ENCODE measurements at places on chromosomes 12 and 14. TPM values are rescaled to one million over a fixed set of nuclear protein-coding genes. Genes with fewer than 3 reads are reported as not detected.

The LTBP2 gene
- total RNA-seq: 0.84 TPM

GRCh38 chr12:30420561-30420960 lies 275.1 kb downstream of the IPO8 start:
- no peaks in the 10 kb centered on the region for H3K27me3 ChIP-seq
- no peak overlapping the region for H3K27ac ChIP-seq
- no peaks in the 10 kb centered on the region for H3K36me3 ChIP-seq
- H3K4me3 ChIP-seq: no peak overlapping the region

GRCh38 chr12:126761420-126761819 lies 1505.5 kb upstream of the TMEM132C start:
- H3K36me3 ChIP-seq: no peaks in the 10 kb centered on the region
- H3K4me1 ChIP-seq: no peaks in the 10 kb centered on the region
- no peaks in the 10 kb centered on the region for H3K27me3 ChIP-seq
- no peak overlapping the region for H3K4me3 ChIP-seq

DNA sequence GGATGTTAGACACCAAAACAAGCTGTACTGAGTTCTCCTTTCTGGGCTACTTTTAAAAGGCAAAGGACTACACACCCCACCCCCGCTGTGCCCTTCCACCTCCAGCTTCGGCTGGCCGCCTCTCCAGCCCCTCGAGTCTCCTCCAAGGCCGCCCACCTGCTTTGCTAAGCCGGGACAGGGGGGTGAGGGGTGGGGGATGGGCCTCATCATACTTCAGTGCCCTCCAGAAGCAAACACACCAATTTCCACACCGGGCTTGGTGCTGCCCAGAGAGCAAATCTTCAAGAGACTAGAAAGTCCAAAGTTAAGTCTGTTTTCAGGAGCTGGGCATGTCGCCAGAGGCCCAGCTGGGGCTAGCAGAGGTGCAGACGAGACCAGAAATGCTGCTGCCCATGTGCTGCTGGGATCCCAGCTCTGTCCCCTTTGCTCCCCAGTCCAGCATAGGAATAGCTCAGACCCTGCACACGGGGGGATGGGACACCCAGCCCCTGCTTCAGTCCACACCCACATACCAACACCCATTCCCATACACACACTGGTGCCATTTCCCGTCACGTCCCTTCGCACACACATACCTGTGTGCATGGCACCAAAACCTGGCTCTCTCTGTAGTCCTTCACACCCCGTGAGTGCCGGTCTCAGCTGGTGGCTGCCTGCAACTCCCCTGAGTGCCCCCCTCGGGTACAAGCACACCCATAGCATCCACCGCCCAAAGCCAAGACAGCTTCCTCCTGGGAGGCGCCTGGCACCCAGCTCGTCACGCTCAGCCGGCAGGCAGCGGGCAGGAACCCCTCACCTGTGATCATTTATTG lies 1.0 kb downstream of the SLC6A12 start:
- no peak for DNase-seq
- H3K36me3 ChIP-seq: no peaks in the 10 kb centered on the region
- peaks cover 68% of the 10 kb centered on the region for H3K27me3 ChIP-seq
- no peak overlapping the region for H3K27ac ChIP-seq

The OAS1 gene
- total RNA-seq: not detected

DNA sequence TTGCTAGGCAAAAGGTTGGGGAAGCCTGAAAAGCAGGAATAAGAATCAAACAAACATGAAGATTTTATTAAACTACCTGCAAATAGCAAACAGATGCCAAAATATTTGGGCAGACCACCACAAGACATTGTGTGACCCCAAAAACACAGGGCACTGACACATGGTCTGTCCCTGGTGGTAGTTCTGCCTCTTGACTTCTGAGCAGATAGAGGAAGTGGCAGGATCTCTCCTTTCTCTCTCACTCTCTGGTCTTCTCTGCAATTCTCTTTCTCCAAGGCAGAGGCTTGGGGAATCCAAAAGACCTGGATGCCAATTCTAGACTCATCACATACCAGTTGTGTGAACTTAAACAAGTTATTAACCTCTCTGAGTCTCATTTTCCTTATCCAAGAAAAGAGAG lies 4.3 kb upstream of the PTGDR start:
- no peak overlapping the region for H3K27ac ChIP-seq
- no peaks in the 10 kb centered on the region for H3K4me1 ChIP-seq
- H3K36me3 ChIP-seq: no peaks in the 10 kb centered on the region
- DNase-seq: no peak
- H3K4me3 ChIP-seq: no peak overlapping the region

The CLEC6A gene
- total RNA-seq: not detected

- H3K27me3 ChIP-seq: no peaks in the 10 kb centered on the region
- no peak overlapping the region for H3K4me3 ChIP-seq
- no peaks in the 10 kb centered on the region for H3K4me1 ChIP-seq
- no peak overlapping the region for H3K27ac ChIP-seq
Observed at GRCh38 chr12:13146336-13146938, 43.0 kb upstream of the GSG1 start.

GRCh38 chr12:44771485-44772021 lies 104.6 kb downstream of the NELL2 start:
- peaks cover 19% of the 10 kb centered on the region for H3K36me3 ChIP-seq
- peaks cover 38% of the 10 kb centered on the region for H3K4me1 ChIP-seq
- H3K4me3 ChIP-seq: no peak overlapping the region
- DNase-seq: no peak

DNA sequence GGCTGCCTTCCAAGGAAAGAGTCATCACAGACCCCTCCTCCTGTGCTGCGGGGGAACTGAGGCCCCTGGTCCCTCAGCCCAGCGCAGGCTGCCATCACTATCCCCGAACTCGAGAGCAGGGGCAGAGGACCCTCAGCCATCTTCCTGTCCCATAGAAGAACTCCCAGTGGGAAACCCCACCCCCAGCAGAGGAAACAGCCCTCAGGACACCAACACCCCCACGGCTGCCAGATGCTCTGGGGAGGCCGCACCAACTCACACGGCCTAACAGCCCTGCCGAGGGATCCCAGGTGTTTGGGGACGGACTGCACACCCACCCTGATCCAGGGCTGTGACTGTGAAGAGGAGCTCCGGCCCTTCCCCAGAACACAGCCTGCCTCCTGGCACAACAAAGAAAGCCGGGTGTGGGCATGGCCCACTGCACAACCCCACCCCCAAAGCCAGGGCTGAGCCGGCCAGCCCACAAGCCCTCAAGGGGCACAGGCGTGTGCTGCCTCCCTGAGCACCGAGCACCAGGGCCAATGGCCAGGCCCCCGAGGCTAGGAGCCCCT lies 16.3 kb upstream of the C14orf180 start:
- H3K27me3 ChIP-seq: no peaks in the 10 kb centered on the region
- H3K36me3 ChIP-seq: no peaks in the 10 kb centered on the region
- peaks cover 7% of the 10 kb centered on the region for H3K4me1 ChIP-seq
- no peak for DNase-seq
- no peak overlapping the region for H3K4me3 ChIP-seq

DNA sequence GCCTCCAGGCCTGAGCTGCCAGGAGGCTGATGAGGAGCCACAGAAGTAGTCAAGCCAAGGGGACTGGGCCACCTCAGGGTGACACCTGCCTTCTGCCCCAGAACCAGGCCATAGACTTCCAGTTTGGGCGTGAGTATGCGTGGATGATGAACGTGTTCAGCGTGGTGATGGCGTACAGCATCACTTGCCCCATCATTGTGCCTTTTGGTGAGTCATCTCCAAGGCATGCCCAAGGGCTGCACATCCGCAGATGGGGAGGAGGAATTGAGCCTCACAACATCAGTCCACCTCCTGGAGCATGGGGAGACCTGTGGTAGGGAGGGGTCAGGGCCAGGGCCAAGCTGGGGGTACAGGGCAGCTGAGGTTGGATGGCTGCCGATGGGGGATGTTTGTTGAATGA lies 22.3 kb downstream of the NGB start:
- H3K27me3 ChIP-seq: no peaks in the 10 kb centered on the region
- H3K4me3 ChIP-seq: no peak overlapping the region
- no peak for DNase-seq
- no peaks in the 10 kb centered on the region for H3K36me3 ChIP-seq
- no peak overlapping the region for H3K27ac ChIP-seq
- no peaks in the 10 kb centered on the region for H3K4me1 ChIP-seq

The ZNF891 gene
- 7.2 TPM for total RNA-seq

GRCh38 chr12:40015345-40015744 lies 90.5 kb downstream of the SLC2A13 start:
- no peak overlapping the region for H3K27ac ChIP-seq
- no peak overlapping the region for H3K4me3 ChIP-seq
- no peaks in the 10 kb centered on the region for H3K4me1 ChIP-seq
- no peaks in the 10 kb centered on the region for H3K36me3 ChIP-seq
- no peaks in the 10 kb centered on the region for H3K27me3 ChIP-seq

DNA sequence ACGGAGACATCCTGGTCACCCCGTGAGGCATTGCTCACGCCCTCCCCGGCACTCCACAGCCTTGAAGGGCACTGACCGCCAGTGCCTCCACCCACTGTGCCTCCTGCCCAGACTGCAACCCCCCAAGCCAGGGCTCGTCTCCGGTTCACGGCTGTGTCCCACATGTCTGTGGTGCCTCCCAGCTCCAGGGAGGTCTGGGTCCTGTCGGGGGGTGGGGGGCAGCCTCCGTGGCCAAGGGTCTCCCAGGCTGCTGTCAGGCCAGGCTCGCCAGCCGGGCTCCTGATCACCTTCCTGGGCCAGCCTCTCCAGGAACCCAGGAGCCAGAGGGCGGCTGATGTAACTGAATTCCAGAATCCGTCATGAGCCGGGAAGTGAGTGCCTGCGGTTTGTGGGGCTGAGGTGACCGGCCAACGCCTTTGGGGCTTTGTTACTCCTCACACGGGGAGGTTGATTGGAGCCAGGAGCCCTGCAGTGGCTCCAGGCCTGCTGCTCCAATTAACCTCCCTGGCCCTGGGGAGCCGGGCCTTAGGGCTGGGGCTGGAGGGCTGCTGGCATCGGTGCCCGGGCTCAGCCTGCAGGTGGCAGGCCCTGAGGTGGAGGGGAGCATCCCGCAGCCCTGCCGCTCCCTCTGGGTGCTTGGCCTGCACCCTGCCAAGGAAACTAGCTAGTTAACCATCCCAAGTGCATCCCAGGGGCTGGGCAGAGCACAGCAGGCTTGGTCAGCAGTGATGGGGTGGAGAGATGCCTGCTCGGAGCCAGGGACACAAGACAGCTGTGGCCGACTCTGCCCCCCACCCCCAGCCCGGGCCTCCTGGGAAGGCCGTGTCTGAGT lies 36.4 kb upstream of the FBRSL1 start:
- H3K4me3 ChIP-seq: no peak overlapping the region
- peaks cover 54% of the 10 kb centered on the region for H3K27me3 ChIP-seq
- DNase-seq: peak; percentile 47
- no peak overlapping the region for H3K27ac ChIP-seq
- no peaks in the 10 kb centered on the region for H3K36me3 ChIP-seq

DNA sequence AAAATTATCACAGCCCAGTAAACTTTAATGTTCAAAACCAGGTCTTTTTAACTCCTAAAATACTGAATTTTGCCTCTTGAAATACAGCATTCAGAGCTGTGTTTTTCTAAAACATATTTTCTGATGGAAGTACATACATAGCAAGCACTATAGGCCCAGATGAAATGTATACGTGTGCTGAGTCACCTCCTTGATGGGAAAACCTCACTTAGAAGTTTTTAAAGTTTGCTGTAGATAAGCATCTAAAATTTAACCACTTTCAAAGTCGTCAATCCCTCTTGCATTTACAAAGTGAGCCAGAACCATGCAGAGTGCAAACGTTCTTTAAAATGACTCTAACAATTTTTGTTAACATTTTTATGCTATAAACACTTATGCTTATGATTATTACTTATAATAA lies 618.8 kb downstream of the RPS29 start:
- no peaks in the 10 kb centered on the region for H3K27me3 ChIP-seq
- DNase-seq: no peak
- H3K4me1 ChIP-seq: no peaks in the 10 kb centered on the region
- no peak overlapping the region for H3K4me3 ChIP-seq

The CDK4 gene
- 169 TPM for total RNA-seq

The IAPP gene
- 0.15 TPM for total RNA-seq

DNA sequence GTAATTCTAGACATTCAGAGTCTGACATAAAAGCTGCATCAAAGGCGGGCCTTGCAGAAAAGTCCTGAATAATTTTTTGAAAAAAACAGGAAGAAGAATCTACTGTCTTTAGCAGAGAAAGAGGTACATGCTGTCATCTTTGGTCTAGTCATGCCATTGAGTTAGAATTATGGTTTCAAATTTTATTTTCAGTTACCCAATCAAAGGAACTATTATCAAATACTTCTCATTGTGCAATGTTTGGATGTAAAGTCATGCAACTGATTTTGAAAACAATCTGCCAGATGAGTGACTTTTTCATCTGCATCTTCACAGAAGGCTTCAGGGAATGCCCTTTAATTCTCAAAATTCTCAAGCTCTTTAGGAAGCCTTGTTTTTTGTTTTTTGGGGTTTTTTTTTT lies 803.5 kb downstream of the FLRT2 start:
- H3K4me3 ChIP-seq: no peak overlapping the region
- no peaks in the 10 kb centered on the region for H3K27me3 ChIP-seq
- no peaks in the 10 kb centered on the region for H3K4me1 ChIP-seq
- no peaks in the 10 kb centered on the region for H3K36me3 ChIP-seq

The RNASE7 gene
- not detected for total RNA-seq

- H3K36me3 ChIP-seq: no peaks in the 10 kb centered on the region
- H3K4me1 ChIP-seq: peaks cover 14% of the 10 kb centered on the region
- peak; percentile 48 for DNase-seq
- H3K4me3 ChIP-seq: no peak overlapping the region
Observed at GRCh38 chr14:55731881-55732498, 152.0 kb downstream of the KTN1 start.

The TAS2R42 gene
- not detected for total RNA-seq

DNA sequence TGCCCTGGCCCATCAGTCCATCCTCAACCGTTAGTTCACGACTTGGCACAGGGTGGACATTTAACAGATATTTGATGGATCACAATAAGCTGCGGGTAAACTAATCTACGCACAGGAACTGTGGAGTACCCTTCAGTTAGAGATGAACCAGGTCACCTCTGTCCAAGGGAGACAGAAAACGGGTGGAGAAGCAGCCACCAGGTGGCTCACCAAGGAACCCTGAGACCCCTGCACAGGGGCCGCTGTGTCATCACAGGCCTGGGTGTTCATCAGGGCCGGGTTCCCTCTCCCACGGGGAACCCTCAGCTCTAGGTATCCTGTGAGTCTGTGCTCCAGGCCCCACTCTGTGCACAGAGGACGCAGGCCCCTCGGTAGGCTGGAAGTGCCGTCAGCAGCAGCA lies 122.2 kb downstream of the PIWIL1 start:
- no peak for DNase-seq
- no peaks in the 10 kb centered on the region for H3K27me3 ChIP-seq
- H3K36me3 ChIP-seq: no peaks in the 10 kb centered on the region
- H3K4me3 ChIP-seq: no peak overlapping the region

DNA sequence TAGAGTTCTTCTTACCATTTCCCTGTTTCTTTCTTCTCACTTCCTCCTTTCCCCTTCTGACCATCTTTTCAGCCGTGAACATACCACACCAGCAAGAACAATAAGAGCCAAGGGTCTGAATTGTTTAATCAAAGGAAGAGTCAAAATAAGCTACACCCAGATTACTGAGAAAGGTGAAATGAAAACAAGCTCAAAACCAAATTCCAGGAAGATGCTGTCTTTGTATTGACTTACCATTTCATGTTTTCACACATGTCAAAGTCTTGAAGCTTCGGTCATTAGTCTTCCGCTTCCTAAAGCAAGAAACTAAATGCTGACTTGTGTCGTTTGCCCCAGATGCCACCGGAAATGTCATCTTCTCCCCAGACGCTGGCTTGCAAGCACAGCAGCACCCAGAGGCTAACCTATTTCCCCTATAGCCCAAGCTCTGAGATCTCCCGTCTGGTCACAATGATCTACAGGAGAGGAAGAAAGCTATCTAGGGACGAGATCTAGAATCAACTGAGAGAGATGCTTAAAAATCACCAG lies 136.5 kb upstream of the AMIGO2 start:
- H3K36me3 ChIP-seq: no peaks in the 10 kb centered on the region
- no peak overlapping the region for H3K27ac ChIP-seq
- H3K4me3 ChIP-seq: no peak overlapping the region
- no peaks in the 10 kb centered on the region for H3K27me3 ChIP-seq
- no peaks in the 10 kb centered on the region for H3K4me1 ChIP-seq
